ENCODE measurements at places on chromosomes 16 and 17. TPM values are rescaled to one million over a fixed set of nuclear protein-coding genes. Genes with fewer than 3 reads are reported as not detected.

DNA sequence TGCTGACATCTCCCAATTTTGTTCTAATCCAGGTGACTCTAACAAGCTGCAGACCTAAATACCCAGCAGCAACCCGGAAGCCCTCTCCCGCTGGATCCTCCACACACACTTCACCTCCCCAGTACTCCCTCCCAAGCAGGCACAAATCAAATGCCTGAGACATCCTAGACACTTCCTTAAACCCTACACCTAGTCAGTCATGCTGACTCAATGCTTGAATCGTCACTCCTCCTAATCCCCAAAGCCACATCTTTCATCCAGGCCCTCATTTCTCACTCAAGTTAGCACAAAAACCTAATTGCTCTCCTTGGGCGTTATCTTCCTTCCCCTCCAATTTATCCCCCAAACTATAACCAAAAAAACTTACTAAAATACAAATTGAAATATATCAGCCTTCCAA, 32.7 kb downstream of the CMC2 start:
- DNase-seq, result no peak

GRCh38 chr17:79019632-79020584, 4.1 kb upstream of the C1QTNF1 start:
- DNase-seq, result peak; percentile 56

Gene CORO1A
- 15.3 TPM for total RNA-seq

Gene CMTM1
- total RNA-seq, result 5.3 TPM

Gene NT5M
- 1.8 TPM for total RNA-seq

- DNase-seq, result no peak
These were observed 77.6 kb downstream of the CMIP start for GRCh38 chr16:81522108-81522701.

DNA sequence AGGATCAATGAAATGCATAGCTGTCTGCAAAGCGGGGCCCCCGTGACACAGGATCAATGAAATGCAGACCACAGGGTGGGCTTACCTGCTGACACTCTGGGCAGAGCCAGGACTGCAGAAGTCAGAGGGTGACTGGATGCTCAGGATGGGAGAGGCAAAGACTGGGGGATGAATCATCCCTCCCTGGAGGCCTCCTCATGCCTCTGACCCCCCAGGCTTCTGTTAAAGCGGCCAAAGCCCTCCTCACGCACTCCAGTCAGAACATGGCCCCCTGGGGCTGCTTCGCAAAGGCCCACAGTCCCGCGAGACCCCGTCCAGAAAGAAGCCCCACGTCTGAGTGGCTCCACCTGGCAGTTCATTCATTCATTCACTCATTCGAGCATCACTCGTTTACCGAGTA, 38.4 kb upstream of the FOXF1 start:
- DNase-seq, result no peak

- no peak for DNase-seq
These were observed 973 bp upstream of the UBTF start for GRCh38 chr17:44220213-44221083.

DNA sequence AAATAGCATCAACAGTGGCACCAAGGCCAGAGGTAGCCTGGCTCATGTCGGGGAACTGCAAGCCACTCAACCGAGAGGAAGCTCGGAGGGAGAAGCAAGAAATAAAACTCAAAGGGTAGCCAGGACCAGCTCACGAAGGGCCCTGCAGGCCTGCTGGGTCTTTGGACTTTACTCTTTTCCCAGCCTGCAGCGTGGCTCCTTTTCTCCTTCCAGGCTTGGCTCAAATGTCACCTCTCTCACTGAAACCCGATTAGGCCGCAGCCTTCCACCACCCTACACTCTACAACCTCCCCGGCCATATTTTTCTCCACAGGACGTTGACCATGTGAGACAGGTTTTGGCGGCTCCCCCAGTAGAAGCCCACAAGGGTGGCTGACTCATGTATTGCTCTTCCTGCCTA, 38.1 kb downstream of the CALB2 start:
- no peak for DNase-seq

Gene PHOSPHO1
- 0.40 TPM for total RNA-seq

Gene SLC9A5
- 1.3 TPM for total RNA-seq

DNA sequence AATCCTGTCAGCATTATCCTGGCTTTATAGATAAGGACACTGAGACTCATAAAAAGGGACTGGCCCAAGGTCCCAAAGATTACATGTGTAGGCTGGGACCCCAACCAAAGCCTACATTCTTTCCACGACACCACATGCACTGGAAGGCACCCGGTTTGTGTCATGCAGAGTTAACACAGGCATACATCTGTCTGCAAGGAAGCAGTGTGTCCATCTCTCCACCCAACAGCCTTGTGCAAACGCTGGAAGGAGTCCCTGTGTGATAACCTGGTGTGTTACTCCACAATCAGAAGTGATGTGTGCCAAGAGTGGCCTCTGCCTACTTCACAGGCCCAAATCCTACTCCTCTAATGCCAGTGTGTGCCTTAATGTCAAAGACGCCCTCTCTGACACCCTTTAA, 139.8 kb downstream of the PARN start:
- no peak for DNase-seq

GRCh38 chr16:88678224-88678979, 7.9 kb downstream of the SNAI3 start:
- no peak for DNase-seq

Gene RPL38
- total RNA-seq, result 1,969 TPM

Gene MYO15A
- not detected for total RNA-seq

Gene C17orf50
- total RNA-seq, result not detected

- no peak for DNase-seq
These were observed 172.5 kb downstream of the HS3ST3A1 start for GRCh38 chr17:13429201-13429600.

- DNase-seq, result peak; percentile 64
These were observed 13.2 kb upstream of the AURKB start for GRCh38 chr17:8223356-8224126.

GRCh38 chr17:46854515-46854914, 3.1 kb downstream of the WNT9B start:
- DNase-seq, result no peak

DNA sequence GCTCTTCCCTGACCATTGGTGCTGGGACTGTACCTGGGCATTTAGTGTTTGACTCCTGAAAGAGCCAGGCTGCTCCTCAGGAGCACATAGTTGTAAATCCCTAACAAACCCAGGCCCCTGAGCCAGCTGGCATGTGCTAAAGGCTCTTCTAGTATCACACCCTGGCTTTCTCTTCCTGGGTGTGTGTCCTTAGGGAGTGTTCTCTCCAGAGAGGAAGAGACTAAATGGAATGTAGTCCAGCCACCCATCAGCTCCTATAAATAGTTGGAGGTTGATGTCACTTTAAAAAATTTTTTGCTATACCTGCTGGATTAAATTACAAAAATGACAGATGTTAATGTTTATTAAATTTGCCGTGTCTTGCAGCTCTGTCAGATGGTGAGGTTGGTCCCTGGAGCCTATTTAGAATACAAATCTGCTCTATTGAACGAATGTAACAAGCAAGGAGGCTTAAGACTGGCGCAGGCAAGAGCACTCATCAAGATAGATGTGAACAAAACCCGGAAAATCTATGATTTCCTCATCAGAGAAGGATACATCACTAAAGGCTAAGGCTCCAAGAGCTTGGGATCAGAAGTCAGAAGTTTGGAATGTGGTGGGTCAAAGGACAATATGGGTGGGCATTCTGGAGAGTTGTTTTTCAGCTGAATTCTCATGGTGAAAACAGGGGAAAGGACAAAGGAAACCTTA, 13.1 kb upstream of the DUSP14 start:
- no peak for DNase-seq

DNA sequence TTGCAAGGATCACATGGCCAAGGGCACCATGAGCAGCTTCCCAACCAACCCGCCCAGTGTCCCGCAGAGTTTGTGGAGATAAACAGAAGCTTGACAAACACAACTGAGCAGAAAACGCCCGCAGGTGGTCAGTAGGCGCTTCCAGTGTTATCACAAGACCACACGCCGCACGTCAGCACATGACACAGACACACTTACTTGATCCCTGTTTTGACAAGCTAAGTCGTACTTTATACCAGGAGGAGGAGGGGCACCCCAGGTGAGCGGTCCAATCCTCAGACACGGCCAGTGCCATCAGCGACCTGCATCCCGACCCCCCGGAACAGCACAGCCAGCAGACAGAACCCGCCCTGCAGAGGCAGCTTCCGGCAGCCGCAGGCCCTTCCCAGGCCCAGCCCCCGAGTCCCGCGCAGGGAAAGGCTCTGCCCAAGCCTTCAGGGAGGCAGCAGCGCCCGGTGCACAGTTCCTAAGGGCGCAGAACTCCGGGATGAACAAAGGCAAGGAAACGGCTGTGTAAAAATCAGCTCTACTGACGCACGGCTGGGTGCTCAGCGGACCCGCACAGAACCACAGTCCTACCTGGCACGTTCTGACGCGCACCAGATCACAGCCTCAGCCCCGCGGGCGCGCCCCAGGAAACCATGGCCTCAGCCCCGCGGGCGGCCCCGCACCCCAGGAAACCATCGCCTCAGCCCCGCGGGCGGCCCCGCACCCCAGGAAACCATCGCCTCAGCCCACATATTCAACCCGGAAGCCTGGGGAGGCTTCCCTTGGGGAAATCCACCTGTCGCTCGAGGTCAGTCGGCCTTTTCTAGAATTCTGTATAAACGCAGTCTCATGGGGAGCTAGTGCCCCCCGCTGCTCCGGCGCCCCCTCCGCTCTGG, 27.8 kb downstream of the AXIN1 start:
- DNase-seq, result no peak

Gene HOXB8
- total RNA-seq, result 1.9 TPM

GRCh38 chr17:72444517-72445054, 323.8 kb downstream of the SOX9 start:
- DNase-seq, result no peak

Gene LRRC37A
- total RNA-seq, result not detected

- DNase-seq, result no peak
These were observed 5.5 kb downstream of the NARF start for GRCh38 chr17:82463925-82464566.

Gene PABPN1L
- total RNA-seq, result not detected

GRCh38 chr16:3457434-3458252, 14.2 kb downstream of the NAA60 start:
- peak; percentile 89 for DNase-seq

Data from uterus (tissue), 4 donors.